Natural killer cell treated with Interleukin-12 subunit alpha and Interleukin-12 subunit beta and Interleukin-15 and Interleukin-18, amount 100 ng/mL, for 72 hours (primary cell): ENCODE measurements at places on chromosomes 13 and 19.

GRCh38 chr19:5407356-5407755 lies 47.9 kb upstream of the ZNRF4 start:
- no peak for DNase-seq

DNA sequence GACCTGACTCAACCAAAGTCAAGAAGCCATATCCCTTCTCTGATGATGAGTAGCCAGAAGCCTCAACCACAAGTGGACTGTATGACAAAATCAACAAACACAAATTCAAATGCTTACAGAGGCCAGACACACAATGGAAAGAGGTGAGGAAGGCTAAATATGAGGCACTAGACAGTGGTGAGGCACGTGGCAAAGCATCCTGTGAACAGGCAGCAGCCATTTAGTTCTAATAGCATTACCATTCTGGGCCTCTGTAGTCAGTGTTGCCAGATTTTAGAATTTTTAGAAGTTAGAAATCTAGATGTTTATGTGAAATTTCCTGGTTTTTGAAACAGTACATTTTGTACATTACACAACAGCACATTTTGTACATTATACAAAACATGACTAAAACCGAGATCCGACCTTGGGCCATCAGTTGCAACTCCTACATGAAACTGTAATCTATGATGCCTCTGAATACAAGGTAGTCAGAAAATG lies 403.3 kb downstream of the COG6 start:
- no peak for DNase-seq

GRCh38 chr13:98384739-98385138 lies 192.2 kb downstream of the STK24 start:
- DNase-seq: no peak

GRCh38 chr13:84902243-84902642 lies 897.0 kb downstream of the SLITRK6 start:
- no peak for DNase-seq

GRCh38 chr13:27012482-27013197 lies 159.0 kb downstream of the USP12 start:
- no peak for DNase-seq

- no peak for DNase-seq
Measured at GRCh38 chr13:80462037-80462436, 121.1 kb upstream of the SPRY2 start.

GRCh38 chr19:8832132-8833021 lies at the start of the genes MBD3L1 and ZNF558:
MBD3L1 (plus strand) TSS chr19:8832377; CDS start chr19:8842679, 10,302 bp downstream.
ZNF558 (minus strand) TSS chr19:8832304; CDS start chr19:8822659, 9,645 bp downstream.
- peak; percentile 99 for DNase-seq

DNA sequence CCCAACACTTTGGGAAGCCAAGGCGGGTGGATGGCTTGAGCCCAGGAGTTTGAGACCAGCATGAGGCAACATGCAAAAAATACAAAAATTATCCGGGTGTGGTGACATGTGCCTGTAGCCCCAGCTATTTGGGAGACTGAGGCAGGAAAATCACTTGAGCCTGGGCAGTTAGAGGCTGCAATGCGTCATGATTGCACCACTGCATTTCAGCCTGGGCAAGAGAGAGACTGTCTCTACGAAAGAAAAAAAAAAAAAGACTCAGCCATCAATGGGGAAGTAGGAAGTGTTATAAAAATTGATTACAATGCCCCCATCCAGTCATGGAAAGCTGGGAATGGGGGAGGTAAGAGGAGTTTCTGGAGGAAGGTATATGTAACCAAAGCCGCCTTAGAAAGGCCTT lies 5.4 kb downstream of the TYK2 start:
- peak; percentile 18 for DNase-seq

DNA sequence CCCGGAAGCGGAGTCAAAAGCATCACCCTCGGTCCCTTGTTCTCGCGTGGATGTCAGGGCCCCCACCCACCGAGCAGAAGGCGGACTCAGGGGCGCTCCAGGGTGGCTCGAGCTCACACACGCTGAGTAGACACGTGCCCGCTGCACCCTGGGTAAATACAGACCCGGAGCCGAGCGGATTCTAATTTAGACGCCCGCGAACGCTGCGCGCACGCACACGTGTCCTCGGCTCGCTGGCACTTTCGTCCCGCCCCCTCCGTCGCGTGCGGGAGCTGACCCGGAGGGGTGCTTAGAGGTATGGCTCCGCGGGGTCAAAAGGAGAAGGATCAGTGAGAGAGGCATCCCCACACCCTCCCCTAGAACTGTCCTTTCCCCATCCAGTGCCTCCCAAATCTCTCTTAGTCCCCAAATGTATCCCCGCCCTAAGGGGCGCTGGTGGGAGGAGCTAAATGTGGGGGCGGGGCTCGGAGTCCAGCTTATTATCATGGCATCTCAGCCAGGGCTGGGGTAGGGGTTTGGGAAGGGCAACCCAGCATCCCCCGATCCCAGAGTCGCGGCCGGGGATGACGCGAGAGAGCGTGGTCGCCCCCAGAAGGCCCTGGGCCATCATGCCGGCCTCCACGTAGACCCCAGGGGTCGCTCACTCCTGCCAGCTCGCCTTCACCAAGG lies 451 bp upstream of the ICAM5 start:
- peak; percentile 67 for DNase-seq

- DNase-seq: no peak
Measured at GRCh38 chr19:41195675-41196497, 2.9 kb downstream of the CYP2S1 start.

GRCh38 chr13:92829930-92830329 lies 396.7 kb upstream of the GPC6 start:
- DNase-seq: no peak

- DNase-seq: no peak
Measured at GRCh38 chr13:102792396-102792795, 6.4 kb downstream of the POGLUT2 start.

- no peak for DNase-seq
Measured at GRCh38 chr19:38293281-38293680, 10.8 kb upstream of the C19orf33 start.

GRCh38 chr13:26050568-26051230 lies 1.1 kb downstream of the SHISA2 start:
- no peak for DNase-seq

DNA sequence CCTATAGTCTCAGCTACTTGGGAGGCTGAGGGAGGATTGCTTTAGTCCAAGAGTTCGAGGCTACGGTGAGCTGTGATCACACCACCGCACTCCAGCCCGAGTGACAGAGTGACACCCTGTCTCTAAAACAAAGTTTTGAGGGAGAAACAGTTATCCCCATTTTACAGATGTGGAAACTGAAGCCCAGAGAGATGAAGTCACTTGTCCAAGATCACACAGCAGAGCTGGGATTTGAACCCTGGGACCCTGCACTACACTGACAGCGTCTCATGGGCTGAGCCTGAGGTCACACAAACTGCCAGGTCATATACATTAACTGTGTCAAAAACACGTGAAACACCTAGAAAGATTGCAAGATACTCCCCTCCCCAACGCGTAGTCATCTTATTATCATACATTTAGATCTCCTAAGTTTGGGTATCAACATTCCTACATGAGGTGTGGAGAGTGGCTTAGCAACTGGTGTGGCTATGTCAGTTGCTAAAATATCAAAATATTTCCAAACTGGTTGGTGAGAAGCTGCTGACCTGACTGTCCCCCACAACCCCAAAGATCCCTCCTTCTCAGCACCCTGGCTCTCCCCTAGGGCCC lies 8.2 kb downstream of the FCGBP start:
- no peak for DNase-seq

GRCh38 chr13:23771956-23772355 lies 117.2 kb downstream of the MIPEP start:
- DNase-seq: no peak

DNA sequence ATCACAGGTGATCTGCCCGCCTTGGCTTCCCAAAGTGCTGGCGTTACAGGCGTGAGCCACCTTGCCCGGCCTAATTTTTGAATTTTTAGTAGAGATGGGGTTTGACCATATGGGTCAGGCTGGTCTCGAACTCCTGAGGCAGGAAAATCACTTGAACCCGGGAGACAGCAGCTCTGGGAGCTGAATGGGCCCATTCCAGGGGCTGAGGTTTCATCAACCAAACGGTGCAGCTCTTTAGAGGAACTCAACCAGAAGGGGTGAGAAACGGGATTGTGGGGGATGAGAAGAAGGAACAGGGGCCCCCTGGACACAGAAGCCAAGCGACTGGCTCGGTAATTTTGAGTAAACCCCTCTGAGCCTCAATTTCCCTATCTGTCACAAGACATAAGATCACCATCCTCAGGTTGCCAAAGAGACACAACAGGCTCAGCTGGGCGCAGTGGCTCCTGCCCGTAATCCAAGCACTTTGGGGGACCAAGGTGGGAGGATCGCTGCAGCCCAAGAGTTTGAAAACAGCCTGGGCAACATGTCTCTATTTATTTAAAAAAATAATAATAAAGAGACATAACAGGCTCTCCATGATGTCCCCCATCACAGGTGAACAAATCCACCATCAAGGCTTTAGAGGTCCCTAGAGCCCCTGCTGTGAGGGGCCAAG lies 562 bp downstream of the IQCN start:
- DNase-seq: no peak

DNA sequence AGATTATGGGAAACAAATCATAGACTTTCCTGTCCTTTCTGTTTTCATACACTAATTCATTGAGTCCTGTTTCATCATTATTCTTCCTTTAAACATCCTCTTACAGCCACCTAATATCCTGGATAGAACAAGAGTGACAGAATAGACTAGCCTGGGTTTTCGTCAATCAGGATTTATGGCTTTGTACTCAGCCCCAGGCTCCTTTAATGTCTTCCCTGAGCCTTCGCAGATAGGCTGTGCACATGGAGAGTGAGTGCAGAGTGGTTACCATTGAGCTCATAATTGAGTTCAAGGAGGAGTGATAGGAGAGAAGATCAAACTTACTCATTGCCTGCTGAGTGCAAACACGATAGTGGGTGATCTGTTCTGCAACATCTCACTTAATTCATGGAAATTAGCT lies 304.9 kb downstream of the TDRD3 start:
- no peak for DNase-seq

DNA sequence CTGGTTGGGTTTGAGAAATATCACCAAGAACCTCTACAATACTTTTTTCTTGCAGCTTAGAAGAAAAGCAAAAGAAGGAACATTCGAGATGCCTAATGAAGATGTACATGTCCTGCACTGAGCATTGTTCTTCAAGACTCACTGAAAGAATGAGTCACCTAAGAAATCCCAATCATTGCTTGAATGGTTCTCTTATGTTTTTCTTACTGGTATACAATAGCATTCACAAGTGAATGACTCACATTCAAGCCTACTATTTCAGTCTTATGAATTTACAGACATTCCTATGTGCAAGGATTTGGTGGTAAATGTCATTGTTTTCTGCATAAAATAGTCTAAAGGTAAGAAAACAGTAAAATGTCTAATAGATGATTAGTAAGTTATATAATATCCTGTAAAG lies 594.6 kb downstream of the PCDH9 start:
- DNase-seq: no peak

GRCh38 chr13:76888421-76888820 lies 2.2 kb upstream of the KCTD12 start:
- no peak for DNase-seq

DNA sequence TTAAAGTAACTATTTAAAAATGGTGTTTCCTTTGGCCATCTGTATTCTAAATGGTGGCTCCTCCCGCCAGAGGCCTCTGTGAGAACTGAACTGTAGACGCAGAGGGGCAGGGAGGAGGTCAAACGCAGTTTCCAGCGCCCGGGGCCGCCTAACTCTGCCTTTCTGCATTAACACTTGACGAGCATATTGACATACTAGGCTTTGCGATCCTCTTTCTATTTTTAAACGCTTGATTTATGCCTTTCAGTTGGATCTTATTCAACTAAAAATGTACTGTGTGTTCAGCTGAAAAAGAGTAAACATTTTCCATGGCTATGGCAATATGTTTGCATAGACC lies 74.7 kb downstream of the SPACA7 start:
- DNase-seq: no peak

GRCh38 chr13:45101327-45102018 lies 18.8 kb upstream of the GTF2F2 start:
- DNase-seq: no peak

DNA sequence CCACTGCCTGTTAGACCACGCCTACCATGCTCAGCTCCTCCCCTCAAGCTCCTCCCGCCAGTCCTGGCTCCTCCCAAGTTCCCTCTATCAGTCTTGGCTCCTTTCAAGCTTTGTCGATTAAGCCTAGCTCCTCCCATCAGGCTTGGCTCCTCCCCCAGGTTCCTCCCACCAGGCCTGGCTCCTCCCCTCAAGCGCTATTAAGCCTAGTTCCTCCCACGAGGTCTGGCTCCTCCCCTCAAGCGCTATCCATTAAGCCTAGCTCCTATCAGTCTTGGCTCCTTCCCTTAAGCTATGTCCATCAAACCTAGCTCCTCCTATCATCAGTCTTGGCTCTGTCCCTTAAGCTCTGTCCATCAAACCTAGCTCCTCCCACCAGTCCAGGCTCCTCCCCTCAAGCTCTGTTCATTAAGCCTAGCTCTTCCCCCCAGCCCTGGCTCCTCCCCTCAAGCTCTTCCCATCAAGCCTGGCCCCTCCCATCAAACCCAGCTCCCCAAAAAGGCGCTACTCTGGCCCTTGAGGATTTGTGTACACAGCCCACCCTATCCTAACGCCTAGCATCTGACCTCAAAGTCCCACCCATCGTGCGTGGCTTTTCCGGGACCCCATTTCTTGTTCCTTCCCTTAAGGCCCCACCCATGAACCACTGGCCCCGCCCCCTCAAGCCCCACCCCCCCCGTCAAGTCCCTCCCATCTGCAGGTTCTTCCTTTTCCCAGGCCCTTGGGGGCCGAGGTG lies 10.0 kb downstream of the CAMSAP3 start:
- DNase-seq: no peak

DNA sequence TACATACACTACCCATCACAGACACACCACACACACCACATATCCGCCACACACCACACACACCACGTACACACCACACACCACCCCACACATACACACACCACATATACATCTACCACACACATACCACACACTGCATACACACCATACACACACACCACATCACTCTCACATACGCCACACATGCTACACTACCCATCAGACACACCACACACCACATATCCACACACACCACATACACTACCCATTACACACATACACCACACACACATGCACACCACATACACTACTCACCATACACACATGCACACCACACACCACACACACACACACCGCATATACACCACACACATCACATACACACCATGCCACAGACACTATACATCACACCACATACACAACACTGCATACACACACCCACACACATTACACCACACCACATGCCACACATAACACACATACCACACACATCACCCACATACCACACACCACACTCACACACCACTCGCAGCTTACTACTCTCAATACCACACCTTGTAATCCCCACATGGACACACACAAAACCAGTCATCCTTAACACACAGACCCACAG lies 9.5 kb downstream of the ERFL start:
- no peak for DNase-seq
